ENCODE measurements at places on chromosomes 11 and 22.

- H3K4me3 ChIP-seq, result no peak overlapping the region
- peaks cover 16% of the 10 kb centered on the region for H3K4me1 ChIP-seq
- no peak for DNase-seq
Measured at GRCh38 chr11:94922321-94923003, 50.9 kb downstream of the CWC15 start.

GRCh38 chr11:123190518-123190917 is 4.5 kb downstream of the CLMP start:
- no peaks in the 10 kb centered on the region for H3K27me3 ChIP-seq
- no peak for DNase-seq
- peaks cover 5% of the 10 kb centered on the region for H3K4me1 ChIP-seq
- H3K36me3 ChIP-seq, result no peaks in the 10 kb centered on the region
- H3K27ac ChIP-seq, result no peak overlapping the region

DNA sequence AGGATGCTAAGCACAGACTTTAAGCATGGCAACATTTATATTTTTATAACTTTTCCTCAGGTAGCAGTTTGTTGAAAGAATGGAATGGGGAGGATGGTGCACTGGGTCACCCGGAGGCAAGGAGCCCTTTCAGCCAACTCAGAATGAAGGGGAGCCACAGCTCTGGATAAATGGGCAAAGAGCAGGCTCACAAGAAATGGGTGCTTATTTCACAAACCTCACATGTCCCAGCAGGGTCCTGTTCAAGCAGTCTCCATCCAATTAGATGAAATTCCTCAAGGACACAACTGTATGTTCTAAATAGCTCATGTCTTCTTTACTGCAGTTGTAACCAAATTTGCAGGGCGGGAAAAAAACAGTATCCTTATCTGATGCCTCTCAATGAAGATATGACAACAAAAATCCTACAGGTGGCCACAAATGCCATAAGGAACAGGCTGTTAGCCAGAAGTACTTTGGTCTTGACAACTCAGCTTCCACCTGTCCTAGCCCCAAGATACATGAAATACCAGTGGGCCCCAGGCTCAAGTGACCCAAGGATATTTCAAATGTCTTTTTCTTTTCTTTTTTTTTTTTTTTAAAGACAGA is 48.2 kb downstream of the MAPK1 start:
- no peak for DNase-seq
- H3K27ac ChIP-seq, result no peak overlapping the region
- H3K4me1 ChIP-seq, result peaks cover 16% of the 10 kb centered on the region

DNA sequence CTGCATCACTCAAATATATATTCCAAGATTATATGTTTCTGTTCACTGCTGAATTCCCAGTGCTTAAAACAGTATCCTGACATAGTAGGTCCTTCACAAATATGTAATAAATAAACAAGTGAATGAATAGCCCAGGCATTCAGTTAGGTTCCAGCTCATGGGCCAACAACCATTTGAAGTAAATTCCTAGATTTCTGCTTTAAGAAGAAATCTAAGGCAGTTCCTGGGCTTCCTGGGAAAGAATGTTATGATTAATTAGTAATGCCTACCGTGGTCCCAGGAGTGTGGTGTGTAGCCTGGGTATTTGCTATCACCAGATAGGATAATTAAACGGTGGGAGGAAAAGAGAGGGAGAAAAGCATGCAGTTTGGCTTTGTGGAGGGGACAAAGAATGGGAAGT is 576.8 kb downstream of the SOX6 start:
- peaks cover 13% of the 10 kb centered on the region for H3K27me3 ChIP-seq
- H3K4me3 ChIP-seq, result no peak overlapping the region
- 0 out of 2 replicates have a peak, but pooled peaks cover 3% of the 10 kb centered on the region for H3K4me1 ChIP-seq
- no peaks in the 10 kb centered on the region for H3K36me3 ChIP-seq
- H3K27ac ChIP-seq, result no peak overlapping the region

DNA sequence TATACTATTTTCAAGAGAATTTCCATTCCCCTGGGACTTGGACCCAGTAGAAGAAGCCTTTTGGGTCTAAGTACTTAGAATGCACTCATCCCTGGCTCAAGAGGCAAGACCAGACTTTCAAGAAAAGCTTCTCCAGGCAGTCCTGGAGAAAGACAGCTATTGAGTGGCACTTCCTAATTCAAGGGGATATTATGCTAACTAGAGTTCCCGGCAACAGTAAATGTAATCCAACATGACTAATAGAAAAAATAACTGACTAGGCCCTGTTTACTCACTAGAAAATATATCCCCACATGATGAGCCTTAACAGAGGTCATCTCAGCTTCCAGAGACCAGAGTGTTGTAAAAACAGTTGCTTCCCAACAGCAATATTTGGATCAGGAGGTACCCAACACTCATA is 47.2 kb upstream of the AKIP1 start:
- no peak for DNase-seq
- H3K27me3 ChIP-seq, result no peaks in the 10 kb centered on the region
- no peaks in the 10 kb centered on the region for H3K36me3 ChIP-seq
- no peak overlapping the region for H3K4me3 ChIP-seq
- peaks cover 24% of the 10 kb centered on the region for H3K4me1 ChIP-seq

- no peak for DNase-seq
- H3K27me3 ChIP-seq, result no peaks in the 10 kb centered on the region
- no peak overlapping the region for H3K27ac ChIP-seq
- peaks cover 13% of the 10 kb centered on the region for H3K36me3 ChIP-seq
- no peak overlapping the region for H3K4me3 ChIP-seq
- no peaks in the 10 kb centered on the region for H3K4me1 ChIP-seq
Measured at GRCh38 chr11:108093128-108093904, 28.1 kb upstream of the ACAT1 start.

All from SJCRH30 (cell line).